T follicular helper cell (primary cell): ENCODE measurements at places on chromosomes 3 and 15.

GRCh38 chr3:78830470-78830869 lies 937.3 kb downstream of the ROBO1 start:
- DNase-seq = no peak

DNA sequence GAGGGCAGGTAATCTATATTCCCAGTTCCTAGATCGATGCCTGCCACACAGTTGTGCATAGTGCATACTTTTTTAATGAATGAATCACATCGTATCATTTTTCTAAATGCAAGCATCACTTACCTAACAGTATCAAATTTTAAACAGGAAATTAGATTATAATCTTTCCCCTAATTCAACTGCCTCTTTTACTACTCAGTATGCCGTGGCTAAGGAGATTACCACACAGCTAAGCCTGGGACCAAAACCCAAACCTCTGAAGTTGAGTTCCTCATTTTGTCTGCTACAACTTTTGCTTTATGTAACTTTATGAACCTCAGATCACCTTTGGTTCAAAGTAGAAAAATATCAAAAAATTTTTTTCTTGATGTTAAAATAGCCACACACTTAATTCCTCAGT lies 53.2 kb upstream of the FNDC3B start:
- no peak for DNase-seq

DNA sequence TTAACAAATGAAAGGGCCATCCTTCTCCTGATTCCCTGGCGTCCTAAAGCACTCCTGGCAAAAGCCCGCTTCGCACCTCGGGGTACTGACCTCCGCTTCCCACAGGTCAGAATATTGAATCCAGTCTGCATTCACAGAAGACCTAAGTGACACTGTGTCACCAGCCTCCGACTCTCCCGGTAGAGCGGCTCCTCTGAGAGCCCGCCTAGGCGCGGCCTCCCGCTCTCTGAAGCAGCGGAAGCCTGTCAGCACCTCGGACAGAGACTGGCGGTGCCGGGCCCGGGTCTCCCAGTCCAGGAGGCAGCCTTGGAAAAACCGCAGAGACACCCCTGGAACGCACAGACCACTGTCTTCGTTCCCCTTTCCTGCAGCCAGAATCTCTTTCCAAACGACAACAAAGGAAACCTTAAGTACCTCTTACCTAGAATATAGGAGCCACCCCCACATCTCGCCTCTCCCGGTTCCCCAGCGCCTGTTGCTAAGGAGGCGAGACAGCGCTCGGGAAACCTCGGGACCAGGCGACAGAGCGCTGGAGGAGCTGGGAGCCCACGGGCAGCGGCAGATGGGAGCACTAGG lies 1.2 kb downstream of the GABRB3 start:
- DNase-seq = no peak

- DNase-seq = no peak
Observed at GRCh38 chr15:76235186-76235826, 76.0 kb downstream of the ETFA start.

DNA sequence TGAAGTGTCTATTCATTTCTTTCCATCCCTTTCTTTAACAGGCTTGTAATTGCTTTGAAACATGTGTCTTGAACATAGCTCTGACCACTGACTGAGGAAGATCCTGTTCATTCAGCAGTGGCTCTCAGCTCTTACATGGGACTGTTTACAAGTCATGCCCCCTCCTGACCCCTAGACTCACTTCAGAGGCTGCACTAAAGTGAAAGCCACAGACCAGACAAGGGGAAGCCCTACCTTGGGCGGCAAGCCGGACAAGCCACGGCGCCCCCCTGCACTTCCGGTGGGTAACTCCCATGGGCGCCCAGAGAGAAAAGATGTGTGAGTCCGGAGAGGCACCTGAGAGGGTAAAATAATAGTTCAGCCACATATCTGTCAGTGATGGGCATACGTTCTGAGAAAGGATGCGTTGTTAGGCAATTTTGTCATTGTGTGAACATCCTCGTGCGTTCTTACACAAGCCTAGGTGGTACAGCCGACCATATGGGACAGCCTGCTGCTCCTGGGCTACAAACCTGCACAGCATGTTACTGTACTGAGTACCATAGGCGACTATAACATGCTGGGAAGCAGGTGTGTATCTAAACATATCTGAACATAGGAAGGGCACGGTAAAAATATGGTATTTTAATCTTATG lies 116.2 kb downstream of the CHSY1 start:
- DNase-seq = no peak

GRCh38 chr3:184647405-184647936 lies 64.4 kb downstream of the MAGEF1 start:
- DNase-seq = no peak

- DNase-seq = no peak
Observed at GRCh38 chr3:150062492-150062891, 91.8 kb upstream of the PFN2 start.

DNA sequence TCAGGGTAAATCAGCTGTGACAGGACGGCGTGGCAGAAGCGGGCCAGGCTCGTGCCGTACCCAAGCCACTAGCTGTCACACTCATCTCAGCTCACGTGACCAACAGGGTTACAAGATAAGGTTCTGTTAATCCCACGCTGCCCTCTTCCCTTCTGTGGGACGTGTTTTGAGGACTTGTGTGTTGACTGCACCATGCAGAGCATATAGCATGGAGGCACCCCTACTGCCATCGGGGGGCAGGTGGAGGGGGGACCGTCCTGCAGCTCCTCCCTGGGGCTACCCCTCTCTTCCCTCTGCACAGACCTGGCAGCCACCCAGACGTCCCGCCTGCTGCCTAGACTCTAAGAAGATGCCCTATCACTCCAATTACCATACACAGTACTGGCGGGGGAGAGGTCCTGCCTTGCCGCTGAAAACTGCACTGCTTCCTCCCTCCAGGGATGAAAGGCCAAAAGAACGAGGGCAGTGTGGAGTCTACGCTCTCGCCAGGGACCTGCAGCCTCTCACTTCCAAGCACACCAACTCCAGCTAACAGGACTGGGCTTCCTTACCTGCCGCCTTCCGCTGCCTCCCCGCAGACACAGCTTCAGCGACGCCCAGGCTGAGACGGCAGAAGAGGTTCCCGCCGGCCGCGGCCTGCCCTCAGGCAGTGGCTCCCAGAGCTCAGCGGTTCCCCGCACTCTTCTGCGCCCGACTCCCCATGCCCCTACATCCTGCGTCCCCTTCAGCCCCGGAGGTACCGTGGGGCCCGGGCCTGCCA lies at the start of gene TNK2:
Gene TNK2, minus strand, starts transcription at position 618 of the 760 bp plus-strand sequence. CDS start 19,963 bp downstream, outside the sequence.
- peak; percentile 23 for DNase-seq

- no peak for DNase-seq
Observed at GRCh38 chr3:172918568-172919296, 168.2 kb downstream of the ECT2 start.

DNA sequence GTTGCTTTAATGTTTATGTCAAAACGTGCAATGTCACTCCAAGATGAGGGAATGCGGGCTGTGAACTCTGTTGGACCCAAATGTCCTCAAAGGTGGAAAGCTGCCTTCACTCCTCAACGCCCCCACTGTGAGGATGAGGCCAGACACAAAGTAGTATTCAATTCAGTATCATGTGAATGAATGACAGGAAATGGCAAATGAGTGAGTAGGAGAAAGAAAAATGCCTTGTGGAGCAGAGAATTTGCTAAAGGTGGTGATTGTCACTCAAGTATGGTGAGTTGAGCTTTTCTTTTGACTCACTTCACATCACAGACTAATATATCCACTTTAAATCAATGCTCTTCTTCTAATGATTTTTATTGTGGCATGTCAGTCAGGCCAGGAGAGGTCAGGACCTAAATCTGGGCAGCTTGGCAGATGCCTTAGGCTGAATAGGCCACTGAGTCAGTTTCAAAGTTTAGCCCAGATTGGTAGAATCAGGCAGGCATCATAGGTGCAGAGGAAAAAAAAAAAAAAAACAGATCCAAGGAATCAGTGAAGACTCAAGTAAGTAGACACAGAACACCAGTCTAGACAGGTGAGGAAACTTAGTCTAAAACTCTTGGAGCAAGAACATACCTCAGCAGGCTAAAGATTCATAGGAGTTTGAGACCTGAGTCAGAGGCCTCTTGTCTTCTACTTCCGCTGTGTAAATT lies 71.0 kb upstream of the ZBED2 start:
- DNase-seq = no peak

DNA sequence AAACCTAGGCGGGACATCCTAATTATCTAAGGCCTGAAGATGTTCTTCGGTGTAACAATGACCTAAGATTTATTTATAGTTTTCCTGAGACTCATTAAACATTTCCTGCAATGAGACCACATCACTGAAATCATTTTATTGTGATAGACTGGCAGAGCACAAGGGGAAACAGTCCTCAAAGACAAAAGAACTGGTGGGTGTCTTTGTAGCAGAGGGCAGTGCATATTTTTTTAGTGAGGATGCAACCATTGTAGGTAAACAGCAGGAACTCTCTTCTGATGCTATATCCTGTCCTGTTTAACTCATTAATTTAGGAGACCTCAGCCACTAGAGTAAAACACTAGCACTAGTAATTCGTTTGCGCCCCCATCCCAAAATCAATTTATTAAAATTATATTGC lies 100.0 kb downstream of the MAGI1 start:
- no peak for DNase-seq

DNA sequence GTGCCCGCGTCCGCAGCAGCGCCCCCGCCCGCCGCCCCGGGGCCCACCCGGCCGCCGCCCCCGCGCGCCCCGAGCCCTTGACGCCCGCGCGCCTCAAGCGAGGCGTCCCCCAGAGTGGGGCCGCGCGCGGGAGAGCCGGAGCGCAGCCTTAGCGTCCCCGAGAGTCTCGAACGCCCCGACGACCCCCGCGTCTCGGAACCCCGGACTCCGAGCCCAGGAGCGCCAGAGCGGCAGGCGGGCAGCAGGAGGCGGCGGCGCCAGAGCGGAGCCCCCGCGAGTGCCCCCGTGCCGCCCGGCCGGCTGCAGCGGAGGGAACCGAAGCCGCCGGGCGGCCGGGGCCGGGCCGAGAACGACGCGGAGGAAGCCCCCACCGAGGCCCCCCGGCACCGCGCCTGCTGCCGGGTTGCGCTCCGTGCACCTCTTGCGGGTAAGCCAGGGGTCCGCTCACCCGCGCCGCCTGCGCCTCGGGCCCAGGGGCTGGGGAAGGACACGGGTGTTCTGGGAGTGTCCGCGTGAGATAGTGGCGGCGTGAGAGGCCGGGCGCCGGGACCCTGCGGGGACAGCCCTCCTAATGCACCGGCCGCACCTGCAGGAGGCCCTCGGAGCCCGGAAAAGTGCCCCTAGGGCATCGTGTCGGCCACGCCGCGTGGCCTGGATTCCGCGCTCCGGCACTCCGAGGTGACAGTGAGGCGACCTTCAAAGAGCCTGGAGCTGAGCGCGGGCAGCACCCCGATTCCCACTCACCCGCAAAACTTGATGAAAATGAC lies 52.0 kb upstream of the ULK4 start:
- DNase-seq = peak; percentile 9

- DNase-seq = no peak
Observed at GRCh38 chr15:86663304-86663703, 583.6 kb downstream of the AGBL1 start.

GRCh38 chr15:43390723-43391122 lies 19.8 kb downstream of the TUBGCP4 start:
- no peak for DNase-seq

GRCh38 chr15:78033864-78034263 lies 43.6 kb downstream of the TBC1D2B start:
- peak; percentile 78 for DNase-seq

DNA sequence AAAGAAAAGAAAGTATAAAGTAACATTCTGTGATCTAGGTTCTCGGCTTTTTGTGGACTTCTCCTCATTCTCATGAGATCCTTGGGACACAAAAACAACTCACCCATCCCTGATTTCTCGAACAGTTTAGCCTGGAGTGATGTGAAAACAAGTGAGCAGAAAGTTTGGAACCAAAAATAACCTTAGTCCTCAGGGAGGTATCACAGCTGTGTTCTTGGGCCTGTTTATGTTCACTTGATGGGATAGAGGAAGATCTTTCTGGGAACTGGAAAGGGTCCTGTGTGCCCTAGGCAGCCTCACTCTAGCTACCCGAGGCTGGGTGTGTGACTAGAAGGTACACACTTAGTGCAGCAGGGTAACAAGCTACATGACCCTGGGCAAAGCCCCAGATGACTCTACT lies 308.8 kb upstream of the PDZRN3 start:
- DNase-seq = no peak

DNA sequence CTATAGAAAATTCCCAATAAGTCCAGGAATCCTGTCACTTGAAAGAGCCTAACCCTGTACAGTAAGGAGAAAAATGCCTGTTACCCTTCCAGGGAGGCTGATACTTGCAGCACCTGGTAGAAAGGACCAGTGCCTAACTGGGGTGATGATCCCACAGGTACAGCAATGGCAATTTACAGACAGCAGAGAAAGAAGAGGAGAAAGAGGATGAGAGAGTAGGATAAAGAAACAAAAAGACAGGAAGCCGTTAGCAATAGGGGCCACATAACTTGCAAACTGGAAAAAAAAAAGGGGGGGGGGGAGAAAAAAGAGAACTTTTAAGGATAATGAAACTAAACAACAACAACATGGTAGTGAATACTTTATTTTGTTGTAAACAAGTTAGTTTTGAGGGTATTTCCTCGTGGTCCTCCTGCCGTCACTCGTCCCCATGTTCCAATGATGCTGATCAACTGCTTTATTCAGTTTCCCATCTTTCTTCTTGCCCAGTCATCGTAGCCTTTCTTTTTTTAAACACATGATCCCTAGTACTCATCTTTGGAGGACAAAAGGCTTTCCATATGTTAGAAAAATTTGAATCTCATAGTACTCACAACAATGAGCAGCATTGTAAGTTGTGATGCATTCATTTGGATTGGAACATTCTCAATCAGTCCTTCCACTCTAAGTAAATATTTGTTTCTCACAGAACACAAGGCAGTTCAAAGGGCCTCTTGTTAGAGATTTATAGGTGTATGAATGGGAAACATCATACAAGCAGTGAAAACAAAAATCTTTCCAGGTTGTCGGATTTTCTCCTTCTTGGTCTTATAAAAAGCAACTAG lies 8.6 kb downstream of the TM4SF1 start:
- DNase-seq = no peak

GRCh38 chr15:66069751-66070150 lies 183.8 kb downstream of the MEGF11 start:
- no peak for DNase-seq

- no peak for DNase-seq
Observed at GRCh38 chr15:37698679-37699078, 235.8 kb upstream of the TMCO5A start.

- DNase-seq = no peak
Observed at GRCh38 chr15:59369597-59369996, 3.1 kb downstream of the MYO1E start.

- DNase-seq = no peak
Observed at GRCh38 chr3:39110041-39110639, 2.7 kb downstream of the TTC21A start.

DNA sequence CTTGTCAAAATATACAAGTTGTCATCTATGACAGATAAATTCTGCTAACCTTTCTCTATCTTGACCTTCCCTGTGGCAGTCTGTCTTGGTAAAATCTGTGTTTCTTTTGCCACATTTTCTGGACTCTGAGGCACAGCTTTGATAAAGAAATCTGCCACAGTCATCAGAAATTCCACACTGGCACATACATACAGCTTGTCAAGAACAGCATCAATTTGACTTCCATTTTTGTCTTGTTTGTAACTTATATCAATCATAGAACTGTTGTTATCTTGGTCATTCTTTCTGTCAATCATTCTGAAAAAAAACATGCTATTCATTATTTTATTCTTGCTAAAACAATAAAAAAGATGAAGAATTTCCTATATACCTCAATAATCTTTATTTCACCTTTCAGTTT lies 130.8 kb downstream of the VPS13C start:
- no peak for DNase-seq

GRCh38 chr15:43867096-43867495 lies 40.3 kb downstream of the WDR76 start:
- DNase-seq = no peak
